Brain (organoid and tissue), 16 donors: ENCODE measurements at places on chromosomes 11 and 22. TPM values are rescaled to one million over a fixed set of nuclear protein-coding genes. Genes with fewer than 3 reads are reported as not detected.

The CWC15 gene
- polyA plus RNA-seq = 38.2 TPM

The OR52E8 gene
- polyA plus RNA-seq = not detected

The MMP3 gene
- 0.15 TPM for polyA plus RNA-seq

The PARVG gene
- polyA plus RNA-seq = 5.1 TPM

The OR51B2 gene
- not detected for polyA plus RNA-seq

The ISX gene
- polyA plus RNA-seq = 0.63 TPM

The OR8G5 gene
- not detected for polyA plus RNA-seq

The CRYAB gene
- polyA plus RNA-seq = 1,548 TPM

The APOA1 gene
- polyA plus RNA-seq = not detected

The C1QTNF4 gene
- 15.8 TPM for polyA plus RNA-seq

The BATF2 gene
- 1.4 TPM for polyA plus RNA-seq

The JAML gene
- polyA plus RNA-seq = 0.49 TPM

The SCGB2A2 gene
- polyA plus RNA-seq = not detected

The C11orf91 gene
- not detected for polyA plus RNA-seq

The C22orf42 gene
- polyA plus RNA-seq = 3.9 TPM

The SERPIND1 gene
- 1.4 TPM for polyA plus RNA-seq

The NAALADL1 gene
- polyA plus RNA-seq = 24.0 TPM

The TMPRSS6 gene
- 45.4 TPM for polyA plus RNA-seq
